ENCODE measurements at places on chromosomes 6 and 20.

- DNase-seq, result no peak
Measured at GRCh38 chr20:25487306-25487705, 79.8 kb downstream of the GINS1 start.

DNA sequence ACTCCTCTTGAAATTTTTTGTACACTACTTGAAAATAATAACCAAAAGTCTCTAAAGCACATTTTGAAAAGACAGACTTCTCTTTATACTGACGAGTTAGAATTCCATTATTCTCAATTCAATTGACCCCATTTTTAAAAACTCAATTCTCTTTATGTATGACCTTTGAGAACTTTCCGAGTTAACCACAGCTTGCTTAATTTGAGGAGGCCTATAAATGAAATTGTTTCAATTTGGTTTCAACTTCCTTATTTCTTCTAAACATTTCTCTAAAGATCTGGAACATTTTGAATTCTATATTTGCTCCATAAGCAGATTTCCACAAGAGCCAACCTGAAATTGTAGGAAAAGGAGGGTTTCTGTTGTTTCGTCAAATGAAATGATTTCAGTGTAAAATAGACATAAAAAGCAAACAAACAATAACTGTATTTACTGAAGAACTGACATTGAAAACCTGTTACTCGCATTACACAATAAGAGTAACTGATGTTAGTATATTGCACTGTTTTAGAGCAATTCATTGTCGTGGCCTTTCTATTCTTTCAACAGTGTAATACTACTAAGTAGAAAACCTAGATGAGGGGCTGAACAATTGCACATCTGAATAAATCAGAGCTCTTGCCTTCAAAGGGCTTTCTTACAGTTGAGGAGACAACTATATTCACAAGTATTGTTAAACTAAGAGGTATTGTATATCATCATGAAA is 223.6 kb downstream of the HIVEP2 start:
- DNase-seq, result peak; percentile 84

DNA sequence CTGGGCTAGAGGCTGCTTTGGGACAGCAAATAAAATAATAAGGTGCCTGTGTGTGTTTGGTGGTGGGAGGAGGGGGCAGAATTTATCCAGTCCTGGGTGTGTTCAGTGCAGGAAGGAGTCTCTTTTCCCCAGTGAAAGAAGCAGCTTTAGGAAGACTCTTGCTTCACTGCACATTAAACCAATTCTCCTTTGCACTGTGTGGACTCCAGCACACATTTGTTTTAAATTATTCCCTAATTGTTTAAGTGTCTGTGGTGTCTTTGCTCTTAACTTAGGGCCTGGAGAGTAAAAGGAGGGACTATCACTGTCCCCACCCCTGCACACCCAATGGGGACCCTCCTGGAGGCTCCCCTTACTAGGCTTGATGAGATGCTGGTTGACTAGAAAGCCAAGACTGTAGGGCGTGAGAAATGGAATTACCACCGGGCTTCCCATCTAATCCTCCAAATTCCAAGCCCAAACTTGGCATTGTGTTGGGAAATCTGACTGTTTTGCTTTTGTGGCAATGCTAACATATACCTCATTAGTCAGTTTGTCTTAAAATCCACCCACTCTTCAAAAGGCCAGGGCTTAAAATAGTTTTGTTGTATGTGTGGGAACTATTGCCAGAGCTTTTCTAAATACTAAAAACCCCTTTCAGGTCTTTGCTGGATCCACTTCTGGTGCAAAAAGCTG is 13.5 kb upstream of the DAAM2 start:
- DNase-seq, result no peak

DNA sequence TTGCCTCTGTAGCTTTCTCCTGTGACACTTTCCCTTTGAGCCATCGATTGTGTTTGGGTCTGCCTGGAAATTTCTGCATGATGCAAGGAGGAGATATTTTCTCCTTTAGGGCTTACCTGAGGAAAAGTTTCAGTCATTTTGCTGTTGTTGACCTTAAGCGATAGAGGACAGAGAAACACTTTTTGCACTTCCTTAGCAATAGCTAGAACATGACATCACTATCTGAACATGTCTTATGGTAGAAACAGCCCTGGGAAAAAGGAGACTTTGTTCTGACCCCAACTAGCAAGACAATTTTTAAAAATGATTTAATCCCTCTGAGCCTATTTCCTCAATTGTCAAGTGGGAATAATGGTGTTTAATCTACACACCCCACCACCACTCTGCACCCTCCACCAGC is 9.7 kb upstream of the FILIP1 start:
- DNase-seq, result no peak

- no peak for DNase-seq
Measured at GRCh38 chr6:90468080-90468479, 118.8 kb downstream of the MAP3K7 start.

DNA sequence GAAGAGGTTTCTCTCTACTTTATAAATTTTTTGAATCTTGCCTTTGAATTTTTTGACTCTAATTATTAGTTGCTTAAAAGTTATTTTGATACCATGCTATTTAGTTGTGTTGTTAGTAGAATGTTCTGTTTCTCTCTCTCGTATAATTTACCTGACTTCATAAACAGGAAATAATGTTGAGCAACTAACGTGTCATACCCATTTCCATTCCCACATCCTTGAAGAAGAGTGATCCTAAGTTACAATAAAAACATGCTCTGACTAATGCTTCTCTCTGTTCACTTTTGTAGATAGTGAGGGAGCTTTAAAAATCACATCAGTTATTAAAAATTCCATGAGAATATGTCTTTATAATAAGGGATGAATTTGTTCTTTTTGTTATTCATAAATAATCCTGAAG is 69.7 kb downstream of the SAMD5 start:
- no peak for DNase-seq

DNA sequence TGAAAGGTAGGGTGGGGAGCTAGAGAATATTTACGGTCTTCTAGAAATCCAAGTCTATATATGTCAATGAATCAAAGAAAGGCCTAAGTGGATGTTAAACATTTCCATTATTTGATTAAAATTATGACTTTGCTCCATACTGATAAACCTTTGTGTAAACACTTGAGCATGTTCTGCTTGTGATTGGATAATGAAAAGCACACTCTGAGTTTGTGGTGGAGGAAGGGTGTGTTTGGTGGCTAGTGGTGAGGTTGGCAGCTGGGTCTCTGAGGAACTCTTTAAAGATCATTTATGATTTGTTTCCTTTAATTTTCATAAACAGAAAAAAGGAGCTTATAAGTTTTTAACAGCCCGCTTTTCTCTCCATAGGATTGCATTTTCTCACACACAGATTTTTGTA is 84.7 kb downstream of the RFPL4B start:
- DNase-seq, result no peak

- DNase-seq, result no peak
Measured at GRCh38 chr6:40359808-40360207, 227.4 kb downstream of the LRFN2 start.

DNA sequence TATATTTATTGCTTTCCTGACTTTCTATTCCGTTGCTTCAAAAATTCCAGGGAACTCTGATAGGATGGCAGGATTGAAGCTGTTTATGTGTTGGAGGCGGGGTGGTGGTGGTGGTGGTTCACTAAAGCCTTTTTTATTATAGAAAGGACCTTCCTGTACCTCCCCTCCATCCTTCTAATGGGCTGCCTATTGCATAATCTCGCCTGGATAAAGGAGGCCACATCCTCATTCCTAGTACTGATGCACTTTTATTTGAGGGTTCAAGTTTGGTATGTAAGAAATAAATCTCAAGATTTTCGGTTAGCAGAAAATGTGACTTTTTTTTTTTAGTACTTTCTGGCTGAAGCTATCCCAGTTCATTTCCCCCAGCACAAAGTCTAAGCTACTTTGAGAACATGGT is 18.7 kb upstream of the CTAGE9 start:
- no peak for DNase-seq

DNA sequence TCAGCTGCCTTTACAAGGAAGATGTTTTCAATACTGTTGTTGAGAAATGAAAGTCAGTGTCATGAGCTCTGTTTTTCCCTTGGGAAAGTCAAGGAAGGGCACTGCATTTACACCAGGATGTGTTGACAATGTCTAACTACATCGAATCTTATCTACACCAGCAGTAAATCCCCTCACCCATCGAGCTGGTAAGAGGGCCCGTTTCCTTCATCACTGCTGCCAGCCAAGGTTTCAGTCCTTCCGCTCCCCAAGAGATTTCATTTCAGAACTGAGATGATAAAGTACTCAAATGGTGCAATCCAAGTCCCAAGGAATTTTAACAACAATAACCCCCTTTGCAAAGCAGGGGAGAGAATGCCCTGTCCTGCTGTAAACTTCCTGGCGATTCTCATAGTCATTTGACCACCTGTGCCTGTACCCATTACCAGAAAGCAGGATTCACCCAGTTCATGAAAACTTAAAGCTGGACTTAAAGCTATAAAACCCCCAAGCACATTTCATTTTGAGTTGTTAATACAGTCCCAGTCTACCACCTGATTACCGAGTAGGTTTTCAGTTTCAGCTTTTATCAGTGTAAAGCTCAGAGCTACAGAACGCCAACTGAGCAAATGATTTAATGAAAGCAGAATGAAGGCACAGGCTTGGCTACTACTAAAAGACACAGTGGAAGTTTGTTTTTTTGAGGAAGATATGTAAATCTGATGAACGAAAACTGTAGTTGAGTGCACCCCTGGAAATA is 122.5 kb upstream of the TAB2 start:
- DNase-seq, result no peak
